ENCODE measurements at places on chromosomes 6 and 20. TPM values are rescaled to one million over a fixed set of nuclear protein-coding genes. Genes with fewer than 3 reads are reported as not detected.

- no peaks in the 10 kb centered on the region for H3K4me1 ChIP-seq
- H3K27ac ChIP-seq, result no peak overlapping the region
- H3K27me3 ChIP-seq, result no peaks in the 10 kb centered on the region
These were observed 34.3 kb downstream of the PRSS35 start for GRCh38 chr6:83546636-83547035.

GRCh38 chr6:116508527-116508926, 2.9 kb upstream of the CALHM5 start:
- DNase-seq, result no peak
- H3K27me3 ChIP-seq, result no peaks in the 10 kb centered on the region
- H3K36me3 ChIP-seq, result no peaks in the 10 kb centered on the region
- no peak overlapping the region for H3K4me3 ChIP-seq
- H3K4me1 ChIP-seq, result peaks cover 4% of the 10 kb centered on the region

DNA sequence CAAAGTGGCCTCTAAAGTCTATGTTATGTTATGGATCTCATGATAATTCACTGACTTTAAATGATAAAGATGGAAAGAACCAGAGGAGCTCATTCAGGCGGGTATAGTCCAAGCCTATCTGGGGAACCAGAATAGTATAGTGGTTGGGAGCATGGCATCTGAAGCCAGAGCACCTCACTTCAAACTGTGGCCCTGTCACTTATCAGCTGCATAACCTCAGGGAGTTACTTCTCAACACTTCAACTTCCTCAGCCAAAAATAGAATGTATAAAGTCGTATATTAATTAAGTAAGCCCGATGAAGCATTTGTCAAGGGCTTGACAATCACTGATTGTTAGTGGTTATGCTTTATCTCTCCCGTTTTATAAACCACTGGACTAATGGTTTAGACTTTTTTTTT, 112.7 kb downstream of the RTN4IP1 start:
- no peak overlapping the region for H3K27ac ChIP-seq
- peaks cover 4% of the 10 kb centered on the region for H3K27me3 ChIP-seq
- no peak for DNase-seq
- no peaks in the 10 kb centered on the region for H3K36me3 ChIP-seq

DNA sequence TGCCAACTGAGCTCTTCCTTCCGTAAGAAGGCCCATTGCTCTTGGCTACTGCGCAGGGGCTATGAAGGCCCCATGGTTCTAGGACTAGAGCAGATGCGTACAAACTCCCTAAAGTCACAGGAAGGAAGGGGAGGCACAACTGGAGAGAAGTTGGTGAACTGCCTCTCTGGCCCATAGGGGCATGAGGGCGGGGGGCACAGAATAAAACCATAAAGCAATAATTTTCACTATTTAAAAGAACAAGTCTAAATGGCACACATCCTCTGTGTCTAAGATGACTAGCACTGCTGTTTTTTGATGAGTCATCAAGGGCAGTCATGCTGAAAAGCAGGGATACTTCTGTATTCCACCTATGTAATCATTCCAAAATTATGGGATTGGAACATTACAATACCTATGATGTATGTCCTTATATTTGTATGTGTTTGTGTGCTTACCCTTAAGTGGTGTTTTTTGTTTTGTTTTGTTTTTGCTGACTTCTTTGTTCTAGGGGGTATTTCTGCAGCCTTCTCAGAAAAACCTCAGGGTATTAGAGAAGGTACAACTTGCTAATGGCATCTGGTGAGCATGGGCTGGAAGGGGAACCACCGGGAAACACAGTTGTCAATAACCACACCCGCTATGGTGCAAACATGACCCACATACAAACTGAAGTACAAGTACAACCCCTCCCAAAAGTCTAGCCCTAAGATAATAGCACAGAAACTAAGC, 36.9 kb downstream of the B4GALT5 start:
- no peak overlapping the region for H3K4me3 ChIP-seq
- H3K27ac ChIP-seq, result peak overlapping the region; percentile 46
- no peaks in the 10 kb centered on the region for H3K36me3 ChIP-seq
- peaks cover 17% of the 10 kb centered on the region for H3K4me1 ChIP-seq
- H3K27me3 ChIP-seq, result no peaks in the 10 kb centered on the region
- peak; percentile 71 for DNase-seq

DNA sequence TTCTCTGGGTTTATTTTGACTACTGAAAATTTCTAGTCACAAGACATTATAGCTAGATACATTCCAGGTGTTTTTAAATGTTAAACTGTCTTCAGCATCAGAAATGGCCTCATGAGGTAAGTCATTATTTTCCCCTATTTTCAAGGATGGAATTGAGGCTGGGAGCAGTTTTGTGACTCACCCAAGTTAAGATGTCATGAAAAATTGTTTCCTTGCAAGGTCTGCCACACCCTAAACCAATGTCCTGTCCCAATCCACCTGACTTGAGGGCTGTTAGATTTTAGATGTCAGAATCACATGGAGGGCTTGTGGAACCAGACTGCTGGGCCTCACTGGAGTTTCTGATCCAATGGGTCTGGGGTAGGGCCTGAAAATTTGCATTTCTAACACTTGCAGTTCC, 16.9 kb downstream of the SLC22A3 start:
- H3K4me1 ChIP-seq, result no peaks in the 10 kb centered on the region
- no peaks in the 10 kb centered on the region for H3K36me3 ChIP-seq
- H3K27ac ChIP-seq, result no peak overlapping the region

GRCh38 chr6:43171707-43172103, 636 bp downstream of the SRF start:
- peaks cover 15% of the 10 kb centered on the region for H3K4me1 ChIP-seq
- no peak for DNase-seq
- no peaks in the 10 kb centered on the region for H3K27me3 ChIP-seq
- peaks cover 20% of the 10 kb centered on the region for H3K36me3 ChIP-seq

DNA sequence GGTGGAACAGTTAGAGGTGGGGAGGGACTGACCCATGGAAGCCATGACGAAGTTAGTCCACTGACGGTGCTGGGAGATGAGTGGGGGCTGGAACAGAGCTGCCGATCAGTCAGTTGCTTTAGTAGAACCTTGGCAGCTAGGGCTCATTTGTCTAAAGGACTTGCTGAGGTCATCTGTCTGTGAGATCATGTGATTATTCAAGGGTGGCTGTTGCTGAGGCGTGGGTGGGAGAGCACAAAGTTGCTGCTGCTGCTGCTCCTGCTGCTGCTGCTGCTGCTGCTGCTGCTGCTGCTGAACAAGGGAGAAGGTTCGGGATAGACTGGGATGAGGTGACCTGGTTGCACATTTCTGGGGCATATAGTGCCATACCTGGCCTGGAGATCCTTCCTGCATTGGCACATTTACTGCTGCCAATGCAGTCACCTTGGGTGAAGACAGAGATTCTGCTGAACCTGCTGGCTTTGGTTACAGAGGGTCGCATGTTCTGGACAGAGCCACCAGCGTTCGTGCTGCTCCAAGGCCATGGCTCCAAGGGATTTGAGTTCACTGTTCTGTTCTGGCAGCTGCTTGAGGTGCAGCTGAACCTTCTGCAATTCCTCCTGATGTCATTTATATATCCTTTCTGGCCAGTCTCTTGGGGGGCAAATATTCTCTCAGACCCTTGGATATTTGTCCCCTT, 840.5 kb downstream of the HACE1 start:
- H3K27ac ChIP-seq, result no peak overlapping the region
- no peaks in the 10 kb centered on the region for H3K36me3 ChIP-seq
- DNase-seq, result no peak

LAMP5 gene
- under 0.01 TPM for total RNA-seq

- no peaks in the 10 kb centered on the region for H3K27me3 ChIP-seq
- H3K27ac ChIP-seq, result no peak overlapping the region
- no peaks in the 10 kb centered on the region for H3K4me1 ChIP-seq
- no peak overlapping the region for H3K4me3 ChIP-seq
- no peaks in the 10 kb centered on the region for H3K36me3 ChIP-seq
These were observed 38.1 kb downstream of the BICRAL start for GRCh38 chr6:42819803-42820511.

DNA sequence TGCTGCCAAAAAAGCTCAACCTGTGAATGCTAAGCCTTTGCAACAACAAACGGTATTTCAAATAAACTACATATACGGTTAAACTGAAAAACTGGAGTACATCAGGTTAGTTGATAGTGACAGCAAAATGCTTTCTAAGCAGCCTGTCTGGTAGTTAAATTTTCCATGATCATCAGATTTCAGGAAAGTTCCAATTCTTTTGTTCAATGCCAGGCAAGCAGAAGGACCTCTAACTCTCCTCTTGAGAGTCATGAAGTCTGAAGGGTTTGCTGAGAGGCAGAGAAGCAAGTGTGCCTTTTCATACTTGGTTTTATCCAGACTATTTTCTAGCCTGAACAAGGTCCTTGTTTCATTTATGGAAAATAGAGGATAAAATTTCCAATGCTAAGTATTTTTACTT, 4.5 kb downstream of the FLRT3 start:
- no peaks in the 10 kb centered on the region for H3K4me1 ChIP-seq
- H3K4me3 ChIP-seq, result no peak overlapping the region

DNA sequence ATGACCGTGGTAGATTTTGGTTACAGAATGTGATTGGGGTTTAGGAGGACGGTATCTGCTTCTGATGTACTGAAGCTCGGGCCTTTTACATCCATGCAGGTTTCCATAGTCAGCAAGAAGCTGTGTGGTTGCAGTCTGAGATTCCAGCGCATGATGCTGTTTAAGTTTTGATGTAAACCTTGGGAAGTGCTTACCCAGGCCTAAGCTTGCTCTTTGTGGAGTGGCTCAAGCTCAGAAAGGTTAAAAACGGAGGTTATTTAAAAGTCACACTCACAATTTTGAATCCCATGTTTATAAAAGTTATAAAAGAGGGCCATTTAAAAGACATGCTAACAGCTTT, 121.4 kb downstream of the TIAM2 start:
- DNase-seq, result peak; percentile 11
- H3K4me1 ChIP-seq, result peaks cover 7% of the 10 kb centered on the region
- peak overlapping the region; percentile 55 for H3K27ac ChIP-seq
- H3K27me3 ChIP-seq, result no peaks in the 10 kb centered on the region
- H3K36me3 ChIP-seq, result no peaks in the 10 kb centered on the region

REM1 gene
- not detected for total RNA-seq

GRCh38 chr6:29734046-29735018, 11.1 kb downstream of the HLA-F start:
- DNase-seq, result no peak
- no peaks in the 10 kb centered on the region for H3K4me1 ChIP-seq
- no peaks in the 10 kb centered on the region for H3K27me3 ChIP-seq

KIAA1755 gene
- total RNA-seq, result 2.5 TPM

- no peaks in the 10 kb centered on the region for H3K36me3 ChIP-seq
- H3K4me1 ChIP-seq, result no peaks in the 10 kb centered on the region
- no peak overlapping the region for H3K4me3 ChIP-seq
- H3K27me3 ChIP-seq, result no peaks in the 10 kb centered on the region
- DNase-seq, result peak; percentile 7
These were observed 239.1 kb upstream of the CEP162 start for GRCh38 chr6:84466511-84466910.

DNA sequence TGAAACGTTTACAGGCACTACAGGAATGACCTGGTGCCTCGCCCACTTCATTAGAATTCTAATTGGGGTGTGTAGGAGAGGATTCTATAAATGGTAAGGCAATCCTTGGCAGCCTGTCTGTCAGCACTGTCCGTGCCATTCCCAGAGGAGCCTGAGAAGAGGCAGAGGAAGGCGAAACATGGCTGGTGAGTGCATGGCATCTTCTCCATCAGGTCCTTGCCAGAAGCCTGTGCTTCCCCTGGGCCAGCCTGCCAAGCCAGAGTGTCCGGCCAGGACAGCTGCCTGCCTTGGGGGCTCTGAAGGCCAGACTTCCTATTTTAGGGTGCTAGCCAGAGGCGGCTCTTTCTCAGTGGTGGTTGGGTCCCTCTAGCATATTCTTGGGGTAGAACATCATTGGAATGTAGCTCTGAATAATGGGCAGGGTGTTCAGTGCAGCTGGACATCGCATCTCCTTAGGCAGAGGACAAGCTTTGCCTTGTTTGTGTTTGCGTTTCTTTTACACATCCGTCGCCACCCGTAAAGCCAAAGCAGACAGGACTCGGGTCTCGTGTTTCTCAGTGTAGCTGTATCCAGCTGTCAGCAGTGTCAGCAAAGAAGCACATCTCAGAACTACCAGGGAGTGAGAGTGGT, at the start of gene TGM3:
TGM3 (plus strand) TSS at position 116 of the 630 bp plus-strand sequence; CDS start at position 179, 63 bp downstream.
- H3K4me3 ChIP-seq, result no peak within 1 kb of the TSS
- H3K27me3 ChIP-seq, result peaks cover 19% of the 10 kb centered on the region
- no peaks in the 10 kb centered on the region for H3K4me1 ChIP-seq
- H3K36me3 ChIP-seq, result no peaks in the 10 kb centered on the region
- H3K27ac ChIP-seq, result no peak within 1 kb of the TSS

- H3K27ac ChIP-seq, result no peak overlapping the region
- no peak overlapping the region for H3K4me3 ChIP-seq
- no peaks in the 10 kb centered on the region for H3K36me3 ChIP-seq
- no peaks in the 10 kb centered on the region for H3K4me1 ChIP-seq
These were observed 45.5 kb upstream of the UNC93A start for GRCh38 chr6:167245591-167245990.

GRCh38 chr6:35541836-35542235, 29.1 kb upstream of the TULP1 start:
- no peak for DNase-seq
- no peak overlapping the region for H3K27ac ChIP-seq
- no peaks in the 10 kb centered on the region for H3K4me1 ChIP-seq
- H3K27me3 ChIP-seq, result peaks cover 24% of the 10 kb centered on the region
- no peak overlapping the region for H3K4me3 ChIP-seq

HS3ST5 gene
- total RNA-seq, result not detected

- no peaks in the 10 kb centered on the region for H3K4me1 ChIP-seq
- no peak overlapping the region for H3K4me3 ChIP-seq
- no peaks in the 10 kb centered on the region for H3K36me3 ChIP-seq
These were observed 414.5 kb upstream of the OPRM1 start for GRCh38 chr6:153624528-153624927.

DNA sequence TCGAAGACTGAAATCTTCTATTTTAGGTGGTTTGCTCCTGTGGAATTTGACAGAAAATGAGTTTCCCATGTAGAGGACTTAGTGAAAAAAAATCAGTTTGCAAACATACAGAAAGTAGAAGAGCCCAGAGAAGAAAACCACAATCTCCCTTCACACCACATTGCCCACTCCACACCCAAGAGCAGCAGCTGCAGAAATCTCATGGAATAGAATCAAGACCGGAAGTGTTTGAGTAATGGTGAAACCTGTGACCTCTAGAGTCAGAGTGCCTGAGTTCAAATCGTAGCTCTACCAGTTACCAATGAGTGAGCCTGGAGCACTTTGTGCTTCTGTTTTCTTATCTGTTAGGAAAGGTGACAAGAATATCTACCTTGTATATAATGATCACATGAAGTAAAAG, 4.6 kb downstream of the SIRPG start:
- H3K36me3 ChIP-seq, result no peaks in the 10 kb centered on the region
- no peaks in the 10 kb centered on the region for H3K27me3 ChIP-seq
- no peaks in the 10 kb centered on the region for H3K4me1 ChIP-seq
- DNase-seq, result no peak
- H3K4me3 ChIP-seq, result no peak overlapping the region
- no peak overlapping the region for H3K27ac ChIP-seq

DNA sequence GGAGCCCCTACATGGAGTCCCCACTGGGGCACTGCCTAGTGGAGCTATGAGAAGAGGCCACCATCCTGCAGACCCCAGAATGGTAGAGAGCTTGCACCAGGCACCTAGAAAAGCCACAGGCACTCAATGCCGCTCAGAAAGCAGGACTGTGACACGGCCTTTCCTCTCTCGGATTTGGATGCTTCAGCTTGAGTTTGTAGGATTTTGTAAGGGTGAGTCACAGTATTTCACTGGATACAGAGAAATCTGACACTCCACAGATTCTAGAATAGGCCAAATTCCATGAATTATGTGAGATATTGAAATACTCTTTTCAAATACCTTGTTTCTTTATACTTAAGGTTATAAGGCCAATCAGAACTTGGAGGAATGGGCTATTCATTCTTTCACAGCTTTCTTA, 424.5 kb downstream of the HTR1B start:
- peak overlapping the region; percentile 64 for H3K27ac ChIP-seq
- H3K36me3 ChIP-seq, result no peaks in the 10 kb centered on the region
- no peaks in the 10 kb centered on the region for H3K27me3 ChIP-seq
- DNase-seq, result peak; percentile 72
